ENCODE measurements at places on chromosomes 2 and 18.

GRCh38 chr2:181312515-181312927, 144.7 kb upstream of the ITGA4 start:
- no peak for DNase-seq

DNA sequence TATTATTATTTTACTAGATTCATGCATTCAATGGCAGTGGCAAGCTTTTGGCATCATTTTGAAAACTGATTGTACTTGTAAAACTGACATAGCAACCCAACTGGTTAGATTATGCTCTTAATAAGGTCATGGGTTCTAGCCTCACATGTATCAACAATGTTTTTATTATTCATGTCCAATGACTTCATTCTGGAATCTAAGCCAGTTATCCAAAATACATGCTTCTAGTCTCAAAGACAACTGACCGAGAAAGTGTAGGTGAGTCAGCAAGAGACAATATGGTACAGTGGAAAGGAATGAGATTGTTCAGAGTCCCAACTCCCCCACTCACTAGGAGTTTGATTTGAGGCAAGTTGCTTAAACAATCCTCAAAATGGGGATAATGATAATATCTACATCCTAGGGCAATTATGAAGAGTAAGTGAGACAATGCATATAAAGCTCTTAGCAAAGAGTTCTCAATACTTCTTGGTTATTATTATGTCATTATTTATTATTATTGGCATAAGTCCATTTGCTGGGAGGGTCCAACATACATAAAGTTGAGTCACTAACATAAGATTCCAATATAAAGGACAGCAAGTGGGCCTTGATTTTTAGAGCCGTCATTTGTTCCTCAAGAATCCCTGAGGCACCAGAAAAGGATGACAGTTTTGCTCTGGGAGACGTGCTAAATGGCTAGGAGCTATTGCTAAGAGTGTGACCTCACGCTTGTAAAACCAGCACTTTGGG, 99.4 kb downstream of the NEB start:
- no peak for DNase-seq

DNA sequence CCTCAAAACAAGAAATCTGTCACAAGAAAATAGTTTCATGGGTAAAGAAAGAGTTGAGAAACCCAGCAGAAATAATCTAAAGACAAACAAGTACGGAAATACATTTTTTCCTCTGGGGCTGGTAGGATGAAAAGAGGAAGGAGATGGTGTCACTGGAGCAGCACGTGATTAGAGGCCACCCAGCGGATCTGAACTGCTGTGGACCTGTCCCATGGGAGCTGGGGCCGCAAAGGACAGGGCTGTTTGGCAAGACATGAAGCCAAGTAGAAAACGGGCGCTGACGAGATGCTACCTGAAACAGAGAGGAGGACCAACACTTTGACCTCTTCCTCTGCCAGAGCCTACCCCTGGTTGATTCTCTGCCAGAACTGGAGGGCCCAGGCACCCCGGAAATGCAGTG, 295.4 kb upstream of the ATP5MC3 start:
- DNase-seq: no peak

- no peak for DNase-seq
Measured at GRCh38 chr18:69622184-69622583, 221.5 kb downstream of the DOK6 start.

- DNase-seq: no peak
Measured at GRCh38 chr2:215772003-215772402, 241.3 kb downstream of the MREG start.

- DNase-seq: no peak
Measured at GRCh38 chr18:3851159-3851558, 401.2 kb downstream of the TGIF1 start.

- no peak for DNase-seq
Measured at GRCh38 chr2:85930129-85931124, 41.6 kb upstream of the ST3GAL5 start.

DNA sequence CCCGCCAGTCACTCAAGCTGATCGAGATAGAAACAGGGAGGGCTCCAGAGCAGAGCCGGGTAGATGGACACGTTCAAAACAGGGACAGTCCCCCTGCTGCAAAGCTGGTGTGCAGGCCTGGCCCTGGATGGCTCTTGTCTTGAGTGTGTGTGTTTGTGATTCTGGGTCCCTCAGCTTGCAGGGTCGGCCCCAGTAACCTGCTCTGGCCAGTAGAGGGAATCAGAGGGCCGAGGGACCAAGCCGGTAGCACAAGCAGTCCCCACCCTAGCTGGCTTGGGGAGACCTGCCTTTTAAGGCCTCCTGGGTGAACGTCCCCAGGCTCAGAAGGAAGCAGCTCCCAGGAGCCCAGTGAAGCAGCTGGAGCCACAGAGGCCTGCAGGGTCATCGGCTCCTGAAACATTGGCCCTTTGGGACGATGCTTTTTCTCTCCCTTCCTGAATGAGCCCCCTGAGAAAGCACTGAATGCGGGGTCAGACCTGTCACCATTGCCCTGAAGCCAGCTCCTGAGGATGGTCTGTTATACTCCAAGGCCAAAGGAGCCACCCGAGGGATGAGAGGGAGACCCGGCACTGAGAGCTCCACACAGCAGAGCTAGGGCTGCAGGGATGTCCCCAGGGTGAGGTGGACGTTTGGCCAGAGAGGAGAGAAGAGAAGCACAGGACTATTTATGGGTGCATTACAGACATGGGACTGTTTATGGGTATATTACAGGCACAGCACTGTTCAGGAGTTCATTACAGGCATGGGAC, 15.4 kb upstream of the MLPH start:
- peak; percentile 14 for DNase-seq

GRCh38 chr18:40577239-40577980, 1377.6 kb upstream of the PIK3C3 start:
- no peak for DNase-seq

DNA sequence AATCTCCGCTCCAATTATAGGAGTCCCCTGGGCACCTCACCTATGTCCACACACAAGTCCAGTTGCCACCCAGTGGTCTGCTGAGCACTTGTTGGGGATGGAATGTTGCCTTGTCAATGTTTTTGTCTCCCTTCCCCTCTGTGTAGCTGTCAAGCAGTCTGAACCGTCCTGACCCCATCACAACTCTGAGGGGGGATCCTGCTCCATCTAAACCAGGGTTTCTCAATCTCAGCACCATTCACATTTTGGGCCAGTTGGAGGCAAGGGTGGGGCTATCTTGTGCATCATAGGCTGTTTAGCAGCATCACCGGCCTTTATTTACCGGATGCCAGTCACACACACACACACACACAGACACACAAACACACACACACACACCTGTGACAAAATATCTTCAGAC, 53.0 kb downstream of the CYP26B1 start:
- DNase-seq: no peak

DNA sequence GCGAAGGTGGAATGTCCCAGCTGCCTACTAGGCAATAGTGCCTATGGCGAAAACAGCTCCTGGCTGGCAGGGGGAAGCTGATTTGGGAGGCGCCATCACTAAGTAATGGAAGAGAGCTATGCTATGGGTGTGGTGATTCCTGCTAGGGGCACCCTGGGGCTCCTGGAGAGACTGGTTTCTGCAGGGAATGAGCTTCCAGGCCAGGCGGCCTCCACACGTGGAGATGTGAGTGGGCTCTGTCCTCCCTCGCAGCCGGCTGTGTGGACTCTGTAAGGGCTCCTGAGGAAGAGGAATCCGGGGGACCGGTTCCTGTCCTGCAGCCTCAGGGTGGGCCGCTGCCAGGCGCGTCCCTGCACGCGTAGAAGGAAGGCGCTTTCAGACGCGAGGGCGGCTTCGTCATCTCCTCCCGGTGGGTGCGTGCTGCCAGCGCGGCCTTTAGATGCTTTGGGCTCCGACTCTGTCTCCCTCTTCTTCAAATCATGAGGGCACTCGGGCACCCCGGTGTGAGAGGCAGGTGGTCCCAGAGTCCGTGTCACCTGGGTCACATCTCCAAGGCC, 55.5 kb upstream of the ANKRD62 start:
- no peak for DNase-seq

All from NCI-H2029 (cell line).